ENCODE measurements at places on chromosomes 5 and 9.
A peak's percentile ranks its signal among the peaks of the same experiment; 100 is the strongest.

- peak; percentile 38 for DNase-seq
Measured at GRCh38 chr5:14270209-14270702, 127.1 kb downstream of the TRIO start.

GRCh38 chr9:35398651-35399335 lies 91.1 kb upstream of the RUSC2 start:
- no peak for DNase-seq

DNA sequence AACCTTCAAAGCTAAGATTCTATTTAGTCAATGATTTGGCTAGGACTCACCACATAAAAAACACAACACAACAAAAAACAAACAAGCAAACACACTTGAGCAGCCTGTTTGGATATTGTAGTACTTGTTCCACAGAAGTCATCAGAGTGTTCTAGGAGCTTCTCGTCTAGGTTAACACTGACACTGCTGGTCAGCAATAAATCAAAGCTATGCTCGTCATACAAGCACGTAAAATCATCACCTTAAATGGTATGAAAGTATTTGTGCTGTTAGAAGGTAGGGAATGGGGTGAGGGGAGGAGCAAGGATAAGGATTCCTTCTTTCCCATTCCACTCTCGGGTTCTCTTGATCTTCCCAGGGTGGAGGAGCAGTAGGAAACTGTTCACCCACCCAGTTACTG lies 88.0 kb downstream of the ARL15 start:
- no peak for DNase-seq

DNA sequence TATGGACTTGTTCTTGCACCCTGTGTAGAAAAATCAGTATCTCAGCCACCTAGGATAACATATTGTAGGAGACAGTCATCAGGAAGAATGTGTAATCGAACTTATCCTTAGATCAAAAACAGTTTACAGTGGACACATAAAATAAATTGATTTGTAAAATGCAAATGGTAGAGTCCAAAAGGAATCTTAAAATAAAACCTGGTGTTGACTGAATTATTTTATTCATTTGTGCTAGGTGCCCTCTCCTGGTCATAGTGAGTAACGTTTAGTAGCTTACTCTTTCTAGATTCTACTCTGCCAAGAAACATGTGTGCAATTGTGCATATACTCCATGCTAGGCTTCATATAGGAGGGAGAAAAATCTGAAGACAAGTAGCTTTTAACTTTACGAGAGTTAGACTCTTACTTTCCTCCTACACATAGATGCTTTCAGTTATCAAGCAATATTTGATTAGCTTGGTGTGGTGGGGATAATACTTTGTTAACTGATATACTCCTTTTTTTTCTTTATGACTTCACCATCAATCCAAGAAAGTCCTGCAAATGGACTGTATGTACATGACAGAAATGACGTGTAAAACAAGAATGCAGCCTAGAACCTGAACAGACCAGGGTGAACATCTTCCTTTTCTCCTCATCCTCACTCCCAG lies 23.7 kb upstream of the LOX start:
- peak; percentile 24 for DNase-seq

DNA sequence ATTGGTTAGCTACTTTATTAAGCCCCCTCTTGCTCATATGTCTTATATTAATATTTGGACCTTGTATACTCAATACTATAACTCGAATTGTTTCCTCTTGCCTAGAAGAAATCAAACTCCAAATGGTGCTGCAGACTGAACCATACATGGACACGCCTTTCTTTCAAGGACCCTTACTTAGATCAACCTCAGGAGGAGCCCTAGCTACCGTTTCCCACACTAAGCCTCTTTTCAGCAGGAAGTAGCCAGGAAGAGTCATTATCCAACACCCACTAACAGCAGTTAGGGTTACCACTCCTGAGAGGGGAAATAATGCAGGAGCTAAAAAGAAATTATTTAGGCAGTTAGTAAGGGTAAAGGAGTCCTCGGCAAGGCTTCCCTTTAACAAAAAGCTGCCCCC lies 243.8 kb upstream of the PUM3 start:
- DNase-seq: no peak

DNA sequence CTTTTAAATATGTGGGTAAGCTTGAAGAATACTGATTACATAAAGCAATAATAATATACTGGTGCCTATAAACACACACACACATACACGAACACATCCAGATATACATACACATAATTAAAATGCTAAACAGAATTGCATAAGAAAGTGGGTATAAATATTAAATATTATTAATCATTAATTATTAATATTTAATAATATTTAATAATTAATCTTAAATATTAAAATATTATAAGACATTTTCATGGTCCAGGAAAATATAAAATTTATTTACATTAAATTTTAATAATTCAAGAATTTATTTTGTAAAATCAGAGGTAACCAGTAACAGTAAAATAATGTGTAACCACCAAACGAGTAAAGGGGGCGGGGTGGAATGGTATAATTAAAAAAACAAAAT lies 178.3 kb downstream of the TMEM232 start:
- no peak for DNase-seq

- no peak for DNase-seq
Measured at GRCh38 chr9:20087481-20087880, 298.6 kb upstream of the SLC24A2 start.

DNA sequence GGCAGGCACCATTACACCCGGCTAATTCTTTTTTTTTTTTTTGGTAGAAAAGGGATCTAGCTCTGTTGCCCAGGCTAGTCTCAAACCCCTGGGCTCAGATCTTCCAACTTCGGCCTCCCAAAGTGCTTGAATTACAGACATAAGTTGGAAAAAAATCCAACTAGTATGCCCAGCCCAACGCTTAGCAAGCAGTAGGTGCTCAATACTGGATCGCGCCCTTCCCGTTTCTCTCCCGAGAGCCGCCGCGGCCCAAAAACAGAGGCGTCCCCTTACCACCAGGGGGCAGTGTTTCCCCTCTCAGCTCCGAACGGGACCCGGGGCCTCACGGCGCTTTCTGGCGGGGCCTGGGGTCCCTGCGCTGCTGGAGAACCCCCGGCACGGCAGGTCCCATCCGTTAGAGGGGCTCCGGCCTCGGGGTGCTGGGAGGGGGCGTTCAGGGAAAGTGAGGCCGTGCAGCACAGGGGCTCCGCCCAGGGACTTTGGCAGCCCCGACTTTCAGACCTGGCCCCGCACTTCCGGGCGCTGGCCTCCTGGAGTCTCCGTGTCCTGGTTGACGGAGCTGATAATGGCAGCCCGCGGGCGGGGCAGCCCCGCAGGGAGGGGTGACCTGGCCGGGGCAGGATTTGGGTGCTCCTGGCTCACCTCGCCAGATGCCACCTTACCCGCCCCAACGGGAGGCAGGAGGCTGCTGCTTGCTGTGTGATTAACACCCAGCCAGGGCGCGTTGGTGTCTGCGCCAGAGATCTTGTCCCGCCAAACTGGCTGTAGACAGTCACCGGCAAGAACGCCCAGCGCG lies 15.2 kb downstream of the PTGES start:
- peak; percentile 85 for DNase-seq

DNA sequence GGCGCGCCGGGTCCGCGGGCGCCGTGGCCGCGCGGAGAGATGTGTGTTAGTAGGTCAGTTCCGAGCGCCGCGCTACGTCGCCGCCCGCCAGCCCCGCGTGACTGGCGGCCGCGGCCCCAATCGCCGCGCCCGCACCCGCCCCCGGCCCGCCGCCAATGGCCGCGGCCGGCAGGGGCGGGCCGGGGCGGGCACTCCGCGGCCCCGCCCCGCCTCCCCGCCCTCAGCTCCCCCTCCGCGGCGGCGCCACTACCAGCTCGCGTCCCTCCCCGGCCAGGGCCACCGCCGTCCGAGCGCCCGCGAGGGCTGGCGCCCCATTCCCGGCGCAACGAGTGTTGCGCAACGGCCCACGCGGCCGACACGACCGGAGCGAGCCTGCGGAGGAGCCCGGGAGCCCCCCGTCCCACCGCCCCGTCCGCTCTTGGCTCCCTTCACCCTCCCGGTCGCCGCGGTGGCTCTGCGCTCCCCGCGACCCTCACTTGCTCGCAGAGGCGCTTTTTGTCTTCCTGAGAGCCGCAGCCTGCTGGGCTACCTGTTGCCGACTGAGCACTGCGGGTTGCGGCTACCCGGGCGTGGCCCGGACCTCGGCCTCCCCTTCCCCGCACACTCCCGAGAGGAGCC lies at the start of gene NFIL3:
Gene NFIL3, minus strand, starts transcription at position 48 of the 618 bp plus-strand sequence. CDS start 13,098 bp downstream, outside the sequence.
- peak; percentile 67 for DNase-seq

- DNase-seq: peak; percentile 10
Measured at GRCh38 chr5:139088024-139088423, 110.1 kb downstream of the SIL1 start.

- DNase-seq: no peak
Measured at GRCh38 chr9:136899196-136899595, 12.9 kb downstream of the TRAF2 start.

DNA sequence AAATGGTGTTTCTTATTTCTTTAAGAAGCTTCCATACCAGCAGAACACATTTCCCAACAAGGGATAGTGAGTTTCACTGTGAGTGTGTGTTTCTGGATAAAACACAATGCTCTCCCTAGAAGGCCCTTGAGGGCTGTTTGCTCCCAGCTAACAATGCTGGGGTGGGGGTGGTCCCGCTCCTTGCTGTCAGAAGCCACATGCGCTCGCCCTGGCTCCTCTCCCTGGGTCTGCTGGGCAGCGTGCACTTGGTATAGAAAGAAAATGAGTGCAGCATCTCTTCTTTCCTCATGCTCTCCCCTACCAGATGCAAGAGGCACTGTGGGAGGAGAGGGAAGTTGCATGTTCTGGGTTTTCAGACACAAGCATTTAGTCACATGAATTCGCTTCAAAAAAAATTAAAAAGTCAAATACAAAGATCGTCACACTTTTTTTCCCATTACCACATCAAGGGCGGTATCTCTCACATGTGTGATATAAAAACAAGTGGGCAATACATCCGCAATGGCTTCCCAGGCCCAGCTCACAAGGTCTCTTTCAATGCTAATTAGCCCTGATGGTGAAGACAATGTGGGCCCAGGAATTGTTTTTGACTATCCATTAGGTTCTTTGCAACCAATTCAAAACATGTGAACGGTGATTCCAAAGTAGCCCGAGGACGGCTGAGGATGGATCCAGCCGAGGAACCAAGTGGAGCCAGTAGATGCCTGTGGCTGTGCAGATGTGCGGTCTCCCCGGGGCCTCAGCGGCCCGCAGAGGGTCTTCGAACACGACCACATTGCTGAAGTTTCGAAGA lies 603.6 kb downstream of the IRX1 start:
- no peak for DNase-seq

- no peak for DNase-seq
Measured at GRCh38 chr9:16871336-16872151, 1.1 kb upstream of the BNC2 start.

DNA sequence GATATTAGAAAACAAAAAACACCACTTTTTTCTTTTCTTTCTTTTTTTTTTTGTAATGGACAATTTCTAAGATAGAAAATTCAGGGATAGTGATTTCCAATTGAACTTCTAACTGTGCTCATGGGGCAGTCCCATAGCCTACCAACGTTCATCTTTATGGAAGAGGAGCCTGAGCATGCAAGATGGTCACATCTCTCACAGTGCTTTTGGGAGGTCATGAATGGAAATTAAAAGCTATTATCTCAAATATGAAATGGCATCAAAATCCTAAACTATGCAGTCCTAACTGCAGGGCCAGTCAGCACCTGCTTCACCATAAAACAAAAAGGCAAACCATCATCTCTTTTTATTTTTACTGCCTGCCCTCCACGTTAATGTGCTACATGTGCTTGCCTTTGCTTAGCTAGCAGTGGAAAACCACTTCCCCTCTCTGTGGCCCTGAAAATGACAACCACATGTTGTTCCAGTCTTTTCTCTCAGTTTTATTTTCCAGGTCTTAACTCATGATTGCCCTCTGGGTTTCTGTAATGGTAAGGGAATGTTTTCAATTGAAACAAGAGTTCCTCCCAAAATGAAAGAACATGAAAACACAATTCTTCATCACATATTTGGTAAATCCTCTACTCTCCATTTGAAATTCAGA lies 16.7 kb downstream of the IFNB1 start:
- DNase-seq: peak; percentile 15

DNA sequence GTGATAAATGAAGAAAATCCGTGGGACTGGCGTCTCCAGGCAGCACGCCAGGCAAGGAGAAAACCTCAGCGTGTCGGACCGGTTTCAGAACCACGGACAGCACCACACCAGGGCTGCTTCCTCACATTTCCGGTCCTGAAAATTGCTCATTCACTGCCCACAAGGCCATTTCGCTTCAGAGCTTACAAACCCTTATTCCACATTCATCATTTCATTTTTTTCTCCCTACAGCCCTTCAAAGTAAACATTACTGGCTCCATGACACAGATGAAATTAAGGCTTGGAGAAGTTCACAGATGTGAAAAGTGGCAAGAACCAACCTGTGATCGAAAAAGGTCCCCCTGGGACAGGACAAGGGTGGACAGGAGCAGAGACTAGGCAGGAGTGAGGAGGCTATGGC lies 1.5 kb upstream of the GPRIN1 start:
- DNase-seq: peak; percentile 49

DNA sequence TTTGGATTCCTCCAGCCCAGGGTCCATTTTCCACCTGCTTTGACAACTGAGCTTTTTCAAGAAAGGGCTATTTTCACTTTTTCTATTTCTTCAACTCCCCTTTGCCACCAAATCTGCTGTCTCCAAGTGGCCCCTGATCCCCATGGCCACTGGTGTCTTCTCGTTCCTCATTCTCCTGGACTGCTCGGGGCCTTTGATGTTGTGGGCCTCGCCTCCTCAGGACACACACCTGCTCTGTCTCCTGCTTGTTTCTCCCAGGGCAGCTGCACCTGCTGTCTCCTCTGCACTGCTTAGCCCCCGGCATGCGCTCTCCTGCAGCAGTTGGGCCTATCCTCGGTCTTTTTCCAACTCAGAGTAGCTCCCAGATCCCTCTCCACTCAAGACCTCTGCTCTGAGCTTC lies 16.3 kb upstream of the NANS start:
- DNase-seq: no peak

DNA sequence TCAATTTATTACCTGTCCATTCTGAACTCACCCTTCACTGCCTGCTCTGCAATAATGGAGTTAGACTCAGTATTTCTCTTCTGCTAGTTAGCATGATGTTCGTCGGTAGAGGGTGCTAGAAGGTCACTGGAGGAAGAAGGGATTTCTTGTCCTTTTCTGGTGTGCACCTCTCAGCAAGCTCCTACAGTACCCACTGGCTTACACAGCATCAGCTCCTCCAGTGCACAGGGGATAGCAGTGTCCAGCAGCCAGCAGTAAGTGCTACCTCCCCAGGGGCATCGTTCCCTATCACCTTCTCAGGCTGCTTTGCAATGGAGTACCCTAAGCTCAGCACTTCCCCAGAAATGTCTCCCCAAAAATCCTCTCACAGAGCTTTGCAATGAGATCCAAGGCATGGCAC lies 45.9 kb upstream of the APC start:
- DNase-seq: peak; percentile 39

DNA sequence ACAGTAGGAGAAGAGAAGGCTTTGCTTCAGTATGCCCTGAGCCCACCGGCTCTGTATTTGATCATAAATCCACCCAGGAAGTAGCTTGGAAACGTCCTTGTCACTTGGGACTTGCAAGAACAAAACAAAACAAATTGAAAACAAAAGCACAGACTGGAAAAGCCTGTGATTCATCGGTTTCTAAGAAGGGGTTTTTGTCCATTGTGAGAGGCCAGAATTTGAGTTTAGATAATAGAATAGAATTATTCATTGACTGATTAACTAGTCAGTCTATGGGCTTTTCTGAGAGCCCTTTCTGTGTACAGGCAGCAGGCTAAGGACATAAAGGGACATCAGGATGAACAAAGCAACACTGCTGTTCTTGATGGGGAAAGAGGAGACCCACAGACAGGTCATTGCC lies 424.8 kb downstream of the IRX1 start:
- DNase-seq: no peak
